SK-N-DZ (cell line): ENCODE measurements at places on chromosomes 7 and 10.

DNA sequence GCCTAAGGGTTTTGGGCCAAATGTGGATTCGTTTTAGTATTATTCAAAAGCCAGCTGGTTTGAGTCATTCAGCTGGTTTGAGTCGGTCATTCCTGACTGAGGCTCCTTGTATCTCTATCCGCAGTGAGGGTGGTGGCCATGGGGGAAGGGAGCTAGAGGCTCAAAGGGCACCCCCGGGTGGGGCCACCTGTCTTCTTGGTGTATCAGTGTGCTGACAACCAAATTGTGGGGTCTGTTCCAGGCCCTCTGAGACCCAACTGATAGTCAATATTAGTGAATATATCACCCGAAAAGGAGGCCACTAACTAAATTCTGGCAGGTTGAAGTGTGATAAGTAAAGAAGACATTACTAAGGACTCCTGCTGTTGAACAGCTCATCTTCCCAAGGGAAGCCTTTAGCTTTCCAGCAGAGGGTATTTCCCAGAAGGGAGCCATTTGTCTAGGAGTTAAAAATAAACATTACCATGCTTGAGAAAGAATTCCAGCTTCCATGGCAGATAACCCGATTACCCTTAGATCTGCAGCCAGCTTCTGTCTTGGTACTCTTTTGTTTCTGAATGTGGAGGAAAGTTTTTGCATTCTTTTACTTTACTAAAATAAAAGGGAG is 29.9 kb upstream of the DDX50 start:
- peak; percentile 76 for DNase-seq

- no peak for DNase-seq
Observed at GRCh38 chr7:31705377-31705776, 18.4 kb downstream of the PPP1R17 start.

DNA sequence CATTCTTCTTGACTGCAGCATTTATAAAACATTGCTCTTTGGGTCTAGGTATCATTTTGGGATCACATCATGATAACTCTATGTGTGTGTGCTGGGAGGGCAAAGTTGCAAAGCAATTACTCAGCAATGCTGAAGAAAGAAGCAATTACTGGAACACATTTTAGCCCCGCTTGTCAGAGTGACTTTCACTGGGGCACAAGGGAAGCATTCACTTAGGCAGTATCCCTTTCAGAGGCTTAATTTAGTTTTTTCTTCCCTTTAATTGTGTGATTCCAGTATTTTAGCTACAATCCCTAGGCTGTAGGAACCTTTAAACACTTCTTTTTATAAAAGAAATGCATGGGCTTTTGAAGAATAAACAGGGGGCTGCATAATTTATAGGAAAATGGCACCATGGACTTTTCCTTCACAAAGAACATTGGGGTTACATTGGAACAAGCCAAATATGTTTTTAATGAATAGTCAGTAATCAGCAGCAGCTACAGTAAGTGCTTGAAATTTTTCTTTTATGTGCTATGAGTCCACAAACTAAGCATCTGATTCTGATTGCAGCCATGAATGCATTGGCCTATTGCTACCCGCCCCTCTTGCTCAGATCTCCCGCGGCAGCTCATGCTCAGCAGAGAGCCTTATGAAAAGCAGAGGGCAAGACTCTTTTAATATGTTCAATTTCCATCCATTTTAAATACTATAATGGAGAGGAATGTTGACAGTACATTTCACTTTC is 51.2 kb upstream of the NXPH1 start:
- no peak for DNase-seq

DNA sequence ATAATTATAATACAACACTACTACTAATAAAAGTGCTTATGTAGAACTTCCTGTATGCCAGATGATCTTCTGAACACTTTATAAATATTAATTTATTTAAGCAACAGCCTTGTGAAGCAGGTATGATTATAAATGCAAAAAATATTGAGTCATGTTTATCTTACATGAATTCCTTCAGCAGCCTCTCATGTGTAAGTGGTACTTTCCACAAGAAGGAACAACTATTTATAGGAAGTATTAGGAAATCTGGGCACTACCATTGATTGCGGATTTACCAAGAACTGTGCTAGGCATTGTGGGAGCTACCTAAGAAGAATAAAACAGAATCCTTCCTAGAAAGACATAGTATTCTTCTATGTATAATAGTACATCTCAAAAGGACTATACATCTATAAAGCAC is 10.7 kb upstream of the STEAP4 start:
- DNase-seq, result no peak

DNA sequence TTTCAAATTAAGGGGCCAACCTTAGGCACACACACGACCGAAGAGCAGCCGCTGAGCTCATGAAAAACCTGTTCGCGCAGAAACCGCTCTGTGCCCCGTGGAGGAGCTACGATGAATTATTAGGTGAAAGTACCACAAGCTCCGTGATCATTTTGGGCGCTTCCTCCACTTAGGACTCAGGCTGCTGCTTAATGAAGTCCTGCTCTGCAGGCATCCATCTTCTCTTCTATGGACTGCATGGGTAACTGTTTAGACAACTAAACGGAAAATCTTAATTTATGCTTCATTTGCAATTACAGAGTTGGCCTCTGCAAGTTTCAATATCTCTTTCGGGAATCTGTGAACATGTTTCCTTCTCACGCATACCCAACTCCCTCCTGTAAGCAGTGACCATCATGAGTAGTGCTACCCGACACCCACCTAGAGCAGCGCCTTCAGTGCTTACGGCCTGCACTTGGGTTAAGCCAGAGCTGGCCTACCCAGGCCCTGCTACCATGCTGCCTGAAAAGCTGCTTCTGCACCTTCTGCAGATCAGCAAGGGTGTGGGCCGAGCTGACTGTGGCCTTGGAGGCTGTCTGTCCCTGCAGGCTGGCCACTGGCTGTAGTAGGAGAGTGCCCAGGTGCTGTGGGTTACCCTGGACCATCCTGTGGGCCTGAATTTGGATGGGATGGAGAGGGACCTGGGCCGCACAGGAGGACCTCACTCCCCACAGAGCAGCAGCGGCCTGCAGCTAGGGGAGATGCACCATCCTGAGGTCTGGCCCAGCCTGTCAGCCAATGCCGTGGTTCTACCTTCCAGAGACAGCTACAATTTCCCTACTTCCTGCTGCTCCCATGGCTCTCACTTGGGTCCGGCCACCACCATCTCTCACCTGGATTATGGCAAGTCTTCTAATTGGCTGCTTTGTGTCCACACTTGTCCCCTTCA is 36.0 kb downstream of the GNA12 start:
- peak; percentile 49 for DNase-seq

- DNase-seq, result peak; percentile 62
Observed at GRCh38 chr7:128904381-128905197, 5.9 kb downstream of the KCP start.
